ENCODE measurements at places on chromosomes 3 and 15.
A peak's percentile ranks its signal among the peaks of the same experiment; 100 is the strongest.

- no peak for DNase-seq
These were observed 408.4 kb downstream of the PLOD2 start for GRCh38 chr3:145752576-145752975.

GRCh38 chr15:52234596-52235541, 43.7 kb upstream of the GNB5 start:
- DNase-seq = no peak

DNA sequence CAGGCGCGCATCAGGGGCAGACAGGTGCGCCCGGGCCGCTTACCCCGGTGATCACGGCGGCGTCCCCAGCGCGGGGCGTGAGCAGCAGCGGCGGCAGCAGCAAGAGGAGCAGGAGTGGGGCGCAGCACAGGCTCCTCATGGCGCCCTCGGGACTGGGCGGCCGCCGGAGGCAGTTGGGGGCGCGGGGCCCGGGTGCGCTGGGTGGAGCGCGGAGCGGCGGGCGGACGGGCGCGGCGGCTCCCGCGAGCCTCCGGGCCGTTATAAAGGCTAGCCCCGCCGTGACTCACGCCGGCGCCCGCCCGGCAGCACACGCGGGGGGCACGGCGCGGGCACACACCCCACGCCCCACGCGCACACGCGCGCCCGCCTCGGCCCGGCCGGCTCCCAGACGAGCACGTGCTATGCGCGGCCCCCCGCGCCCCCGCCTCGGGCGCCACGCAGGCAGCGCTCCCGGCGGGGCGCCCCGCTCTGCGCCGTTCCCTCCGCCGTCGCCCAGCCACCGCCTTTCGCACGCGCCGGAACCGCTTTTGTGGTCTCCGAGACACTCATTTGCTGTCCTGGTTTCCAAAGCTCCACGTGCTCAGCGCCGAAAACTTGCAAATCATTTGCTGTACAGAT, at the start of gene PROK2:
TSS of gene PROK2 (minus strand) at position 235 of the 618 bp plus-strand sequence. CDS start at position 139, 96 bp downstream.
- DNase-seq = no peak

- no peak for DNase-seq
These were observed 21.9 kb upstream of the TSEN2 start for GRCh38 chr3:12462159-12462947.

GRCh38 chr3:186949281-186949982, 19.1 kb downstream of the ST6GAL1 start:
- DNase-seq = no peak

DNA sequence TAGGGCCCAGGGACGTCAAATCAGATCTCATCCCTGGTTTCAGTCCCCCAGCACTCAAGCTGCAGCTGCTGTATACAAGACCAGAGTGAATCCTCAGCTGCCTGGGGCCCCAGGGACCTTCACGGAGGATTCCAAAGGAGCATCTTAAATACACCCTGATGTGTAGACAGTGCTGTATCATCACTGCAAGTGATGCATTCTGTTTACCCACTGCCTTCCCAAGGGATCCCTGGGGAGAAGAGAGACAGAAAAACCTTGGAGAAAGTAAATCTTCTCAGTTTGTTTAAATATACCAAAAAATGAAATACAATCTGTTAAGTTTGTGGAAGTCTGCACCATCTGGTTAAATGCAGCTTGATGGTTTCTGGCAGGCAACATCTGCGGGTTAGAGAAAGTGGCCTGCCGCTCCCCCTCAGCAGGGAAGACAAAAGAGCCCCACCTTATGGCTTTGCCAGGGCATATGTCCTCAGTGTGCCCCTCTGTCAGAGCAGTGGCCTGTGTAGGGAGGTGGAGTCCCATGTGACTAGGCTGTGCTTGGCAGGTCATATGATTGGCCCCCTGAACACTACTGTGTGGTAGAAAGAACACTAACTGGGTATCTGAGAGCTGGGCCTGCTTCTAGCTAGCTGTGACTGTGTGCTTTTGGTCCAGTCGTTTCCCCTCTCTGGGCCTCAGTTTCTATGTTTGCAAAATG, 222.2 kb upstream of the TRIM42 start:
- no peak for DNase-seq

GRCh38 chr3:7423036-7423435, 562.1 kb downstream of the GRM7 start:
- no peak for DNase-seq

GRCh38 chr3:133532951-133533350, 40.5 kb upstream of the CDV3 start:
- no peak for DNase-seq

- no peak for DNase-seq
These were observed 38.2 kb downstream of the CMSS1 start for GRCh38 chr3:99855900-99856299.

- DNase-seq = no peak
These were observed 73.0 kb upstream of the FRMD4B start for GRCh38 chr3:69458803-69459365.

DNA sequence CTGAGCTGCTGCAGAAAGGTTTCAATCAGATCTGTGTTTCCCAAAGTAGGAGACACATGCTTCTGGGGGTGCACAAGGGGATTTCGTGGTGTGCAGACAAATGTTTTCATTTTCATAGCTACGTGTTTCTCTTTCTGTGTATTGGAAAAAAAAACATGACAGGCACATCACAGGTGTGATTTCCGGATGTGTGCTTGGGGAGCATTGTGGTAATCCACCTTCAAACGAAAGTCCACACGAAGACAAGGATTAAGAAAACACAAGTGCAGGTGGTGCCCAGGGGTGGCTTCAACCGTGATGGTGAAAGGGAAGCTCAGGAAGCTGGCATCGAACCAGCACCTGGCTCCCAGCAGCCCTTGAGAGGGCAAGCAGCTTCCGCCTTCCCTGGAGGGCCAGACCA, 164.6 kb upstream of the LINGO1 start:
- DNase-seq = no peak

- no peak for DNase-seq
These were observed 888.3 kb upstream of the NR2F2 start for GRCh38 chr15:95442107-95442719.

GRCh38 chr3:128573160-128573559, 77.5 kb downstream of the RPN1 start:
- no peak for DNase-seq

DNA sequence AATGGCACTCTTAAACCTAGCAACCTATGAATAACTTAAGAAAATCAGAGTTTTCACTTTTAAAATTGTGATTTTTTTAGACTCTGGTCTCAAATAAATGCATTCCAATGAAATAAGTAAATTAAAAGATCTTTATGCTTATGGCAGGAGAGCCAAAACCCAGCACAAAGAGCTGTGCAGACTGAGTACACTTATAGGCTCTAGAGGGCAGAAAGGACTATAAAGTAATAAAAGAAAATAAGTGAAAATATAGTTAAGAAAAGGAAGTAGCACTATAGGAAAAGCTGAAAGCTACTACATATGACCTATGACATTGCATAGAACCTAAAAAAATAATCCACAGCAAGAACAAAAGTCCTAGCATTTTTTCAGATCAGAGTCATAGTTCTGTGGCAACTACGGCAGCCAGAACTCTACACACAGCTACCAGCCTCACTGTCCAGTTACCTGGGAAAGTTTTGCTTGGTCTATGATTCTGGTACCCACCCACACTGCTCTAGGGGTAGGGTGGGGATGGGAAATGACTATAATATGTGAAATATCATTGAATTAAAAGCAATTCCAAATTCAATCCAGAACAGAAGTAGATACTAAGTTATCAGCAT, 30.5 kb downstream of the CLASP2 start:
- DNase-seq = no peak

DNA sequence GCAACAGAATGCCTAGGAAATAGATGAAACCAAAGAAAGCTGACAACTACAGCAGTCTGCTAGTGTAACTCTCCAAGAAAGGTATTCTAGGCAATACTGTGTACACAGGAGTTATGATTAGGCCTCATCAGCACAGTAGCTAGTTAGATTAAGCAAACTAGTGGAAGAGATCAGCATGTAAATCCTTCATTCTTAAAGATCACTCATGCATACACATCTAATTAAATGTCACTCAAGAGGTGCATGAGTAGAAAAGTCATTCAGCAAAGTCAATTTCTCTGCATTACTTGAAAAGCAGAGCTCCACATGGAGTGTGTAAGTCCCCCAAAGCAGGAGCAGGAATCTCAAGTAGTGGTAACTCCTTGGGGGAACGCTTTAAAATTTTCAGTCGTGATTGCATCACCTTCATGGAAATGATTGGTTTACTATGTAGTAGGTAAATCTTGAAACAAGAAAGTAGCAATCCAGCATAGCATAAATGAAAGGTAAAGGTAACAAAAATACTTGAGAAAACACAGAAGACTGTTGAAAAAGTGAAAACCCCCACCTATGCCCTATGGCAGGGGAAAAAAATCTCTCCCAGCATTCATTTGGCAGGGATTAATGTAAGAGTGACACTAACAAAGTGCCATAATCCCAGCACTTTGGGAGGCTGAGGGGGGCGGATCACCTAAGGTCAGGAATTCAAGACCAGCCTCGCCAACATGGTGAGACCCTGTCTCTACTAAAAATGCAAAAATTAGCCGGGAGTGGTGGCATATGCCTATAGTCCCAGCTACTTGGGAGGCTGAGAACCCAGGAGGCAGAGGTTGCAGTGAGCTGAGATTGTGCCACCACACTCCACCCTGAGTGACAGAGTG, 29.4 kb upstream of the PPIB start:
- no peak for DNase-seq

DNA sequence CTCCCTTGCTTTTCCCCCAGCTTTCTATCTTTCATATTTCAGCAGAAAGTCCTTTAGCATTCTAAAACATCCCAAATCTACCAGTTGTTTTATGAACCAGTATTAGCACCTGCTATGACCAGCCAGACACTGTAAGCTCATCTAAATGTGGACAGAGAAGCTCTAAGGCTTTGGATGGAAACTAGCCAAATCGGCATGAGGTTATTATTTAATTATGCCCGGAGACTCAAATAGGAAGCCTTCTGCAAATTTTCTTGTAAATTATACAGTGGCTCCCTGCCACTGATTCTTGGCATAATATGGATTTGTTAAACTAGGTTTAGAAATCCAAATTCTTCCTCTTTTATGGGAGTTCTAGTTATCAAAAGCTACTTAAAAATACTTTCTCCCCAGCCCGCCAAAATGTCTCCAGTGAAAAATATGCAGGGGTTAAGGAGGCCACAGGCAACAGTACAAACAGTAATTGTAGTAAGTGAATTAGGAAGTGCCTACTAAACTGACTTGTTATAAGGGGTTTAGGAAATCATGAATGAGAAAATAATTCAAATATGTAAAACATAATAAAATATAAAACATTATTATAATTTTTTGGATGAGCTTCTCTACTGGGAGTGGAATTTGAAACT, 15.4 kb downstream of the MYH15 start:
- DNase-seq = no peak

DNA sequence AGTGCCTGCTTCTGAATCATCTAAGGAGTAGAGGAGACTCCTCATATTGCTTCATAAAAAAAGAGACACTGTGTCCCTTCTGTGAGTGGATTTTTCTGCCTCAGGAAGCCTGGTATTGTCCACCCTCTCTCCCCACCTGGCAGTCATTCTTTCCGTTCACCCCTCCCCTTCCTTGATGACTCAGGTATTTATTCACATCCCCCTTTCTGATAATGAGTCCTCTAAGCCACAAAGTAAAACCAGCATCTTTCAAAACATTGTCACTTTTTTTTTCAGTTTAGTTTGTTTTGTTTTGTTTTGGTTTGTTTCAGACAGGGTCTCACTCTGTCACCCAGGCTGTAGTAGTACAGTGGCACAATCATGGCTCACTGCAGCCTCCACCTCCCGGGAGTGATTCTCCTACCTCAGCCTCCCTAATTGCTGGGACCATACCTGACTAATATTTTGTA, 65.2 kb upstream of the UBE2E1 start:
- DNase-seq = no peak

- peak; percentile 43 for DNase-seq
These were observed 109.3 kb downstream of the SHQ1 start for GRCh38 chr3:72738752-72739530.

- no peak for DNase-seq
These were observed 169.7 kb upstream of the TMCO5A start for GRCh38 chr15:37764733-37765191.

- DNase-seq = no peak
These were observed 152.3 kb downstream of the SMAD6 start for GRCh38 chr15:66854012-66854965.

GRCh38 chr15:53535886-53536285, 223.6 kb downstream of the WDR72 start:
- DNase-seq = no peak

DNA sequence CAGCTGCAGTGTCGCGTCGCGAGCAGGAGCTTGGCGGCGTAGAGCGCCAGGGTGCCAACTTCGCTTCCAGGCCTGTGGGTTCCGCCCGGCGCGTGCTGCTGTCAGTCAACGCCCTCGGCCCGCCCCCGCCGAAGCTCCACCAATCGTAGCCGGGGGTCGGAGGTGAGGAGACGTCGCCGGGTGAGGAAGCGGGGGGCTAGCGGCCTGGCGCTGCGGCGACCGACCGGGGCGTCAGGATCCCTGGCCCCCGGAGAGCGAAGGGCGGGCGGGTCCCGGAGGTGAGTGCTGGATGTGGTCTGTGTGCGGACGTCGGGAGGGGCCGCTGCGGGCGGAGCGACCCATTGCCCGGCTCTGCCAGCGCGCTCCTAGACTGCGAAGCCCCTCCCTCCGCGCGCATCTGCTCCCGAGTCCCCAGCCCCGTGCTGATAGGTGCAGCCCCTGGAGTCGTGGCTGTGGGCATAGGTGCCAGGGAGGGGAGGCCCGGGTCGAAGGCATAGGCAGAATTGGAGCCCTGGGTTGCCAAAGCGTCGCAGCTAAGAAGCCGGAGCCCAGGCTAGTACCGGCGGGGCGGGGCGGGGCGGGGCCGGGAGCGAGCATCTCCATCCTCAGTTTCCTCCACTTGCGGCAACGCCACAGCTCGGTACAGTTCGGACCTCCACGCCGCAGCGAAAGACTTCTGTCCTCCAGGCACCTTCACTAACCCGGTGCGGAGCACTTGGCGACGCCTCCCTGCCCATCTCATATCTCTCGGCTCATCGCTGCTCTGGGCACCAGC, at the start of gene NXPE3:
TSS of gene NXPE3 (plus strand) at position 165 of the 775 bp plus-strand sequence. CDS start 6,386 bp downstream, outside the sequence.
- peak; percentile 92 for DNase-seq

DNA sequence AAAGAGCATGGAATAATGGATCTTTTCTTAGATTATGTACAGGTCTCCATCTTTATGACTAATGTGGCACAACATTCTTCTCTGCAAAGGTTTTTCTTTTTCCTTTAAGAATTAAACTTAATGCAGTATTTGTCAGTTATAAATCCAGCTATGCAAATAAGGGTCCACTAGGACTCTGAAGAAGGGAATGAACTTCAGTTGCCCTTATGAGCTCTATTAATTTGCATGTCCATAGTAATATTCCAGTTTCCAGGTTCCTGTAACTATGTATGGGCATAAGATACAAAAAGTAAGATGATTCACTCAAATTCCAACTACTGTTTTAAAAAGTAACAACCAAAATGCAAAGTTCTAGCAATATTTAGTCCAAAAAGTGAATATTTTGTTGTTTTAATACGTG, 337.4 kb downstream of the NLGN1 start:
- no peak for DNase-seq

DNA sequence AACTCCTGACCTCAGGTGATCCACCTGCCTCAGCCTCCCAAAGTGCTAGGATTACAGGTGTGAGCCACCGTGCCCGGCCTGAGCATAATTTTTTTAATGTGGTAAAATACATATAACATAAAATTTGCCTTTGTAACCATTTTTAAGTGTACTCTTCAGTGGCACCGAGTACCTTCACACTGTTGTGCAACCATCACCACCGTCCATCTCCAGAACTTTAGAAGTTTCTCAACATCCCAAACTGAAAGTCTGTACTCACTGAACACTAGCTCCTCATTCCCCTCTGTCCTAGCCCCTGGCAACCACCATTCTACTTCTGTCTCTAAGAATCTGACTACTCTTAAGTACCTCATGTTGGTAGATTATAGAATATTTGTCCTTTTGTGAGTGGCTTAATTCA, 35.2 kb downstream of the LRIG1 start:
- DNase-seq = no peak

GRCh38 chr15:82935382-82935781, 17.1 kb downstream of the HOMER2 start:
- no peak for DNase-seq
